ENCODE measurements at places on chromosomes 11 and 22. TPM values are rescaled to one million over a fixed set of nuclear protein-coding genes. Genes with fewer than 3 reads are reported as not detected.

The KDM4E gene
- not detected for total RNA-seq

The ADM2 gene
- 12.8 TPM for total RNA-seq

The GPR83 gene
- 0.39 TPM for total RNA-seq

The OR51B5 gene
- total RNA-seq, result 140 TPM

GRCh38 chr11:61267437-61267841 is 26.5 kb downstream of the PGA5 start:
- peaks cover 8% of the 10 kb centered on the region for H3K4me1 ChIP-seq
- H3K27me3 ChIP-seq, result no peaks in the 10 kb centered on the region
- H3K36me3 ChIP-seq, result no peaks in the 10 kb centered on the region
- H3K27ac ChIP-seq, result no peak overlapping the region

- H3K4me1 ChIP-seq, result no peaks in the 10 kb centered on the region
- no peak overlapping the region for H3K4me3 ChIP-seq
- no peaks in the 10 kb centered on the region for H3K36me3 ChIP-seq
These were observed 507.7 kb downstream of the FAM181B start for GRCh38 chr11:82225930-82226329.

GRCh38 chr22:27990451-27990840 is 71.4 kb upstream of the PITPNB start:
- H3K4me1 ChIP-seq, result peaks cover 7% of the 10 kb centered on the region
- H3K27me3 ChIP-seq, result no peaks in the 10 kb centered on the region
- DNase-seq, result no peak
- H3K36me3 ChIP-seq, result no peaks in the 10 kb centered on the region
- no peak overlapping the region for H3K4me3 ChIP-seq
- H3K27ac ChIP-seq, result no peak overlapping the region
